ENCODE measurements at places on chromosomes 2 and 18.

GRCh38 chr2:133733901-133734255 lies 165.6 kb upstream of the NCKAP5 start:
- no peak for DNase-seq

- no peak for DNase-seq
Measured at GRCh38 chr2:209681201-209681735, 90.4 kb upstream of the UNC80 start.

GRCh38 chr18:2448565-2449151 lies 122.6 kb downstream of the METTL4 start:
- DNase-seq: no peak

GRCh38 chr2:186068139-186068801 lies 329.7 kb downstream of the FSIP2 start:
- DNase-seq: no peak

DNA sequence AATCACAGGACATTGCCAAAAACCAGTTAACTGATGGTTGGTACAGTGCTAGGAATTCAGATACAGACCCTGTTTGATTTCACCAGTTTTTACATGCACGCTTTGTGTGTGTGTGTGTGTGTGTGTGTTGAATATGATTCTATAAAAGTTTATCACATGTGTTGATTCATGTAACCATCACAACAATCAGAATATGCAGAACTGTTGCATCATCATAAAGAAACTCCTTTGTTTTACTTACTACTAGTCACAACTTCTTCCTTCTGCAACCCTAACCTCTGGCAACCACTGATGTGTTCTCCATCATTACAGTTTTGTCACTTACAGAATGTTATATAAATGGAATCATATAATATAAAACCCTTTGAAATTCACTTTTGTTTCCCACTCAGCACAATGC lies 144.8 kb upstream of the CYP26B1 start:
- DNase-seq: no peak

Data from DND-41 (cell line).